ENCODE measurements at places on chromosomes 16 and 17. TPM values are rescaled to one million over a fixed set of nuclear protein-coding genes. Genes with fewer than 3 reads are reported as not detected.

DNA sequence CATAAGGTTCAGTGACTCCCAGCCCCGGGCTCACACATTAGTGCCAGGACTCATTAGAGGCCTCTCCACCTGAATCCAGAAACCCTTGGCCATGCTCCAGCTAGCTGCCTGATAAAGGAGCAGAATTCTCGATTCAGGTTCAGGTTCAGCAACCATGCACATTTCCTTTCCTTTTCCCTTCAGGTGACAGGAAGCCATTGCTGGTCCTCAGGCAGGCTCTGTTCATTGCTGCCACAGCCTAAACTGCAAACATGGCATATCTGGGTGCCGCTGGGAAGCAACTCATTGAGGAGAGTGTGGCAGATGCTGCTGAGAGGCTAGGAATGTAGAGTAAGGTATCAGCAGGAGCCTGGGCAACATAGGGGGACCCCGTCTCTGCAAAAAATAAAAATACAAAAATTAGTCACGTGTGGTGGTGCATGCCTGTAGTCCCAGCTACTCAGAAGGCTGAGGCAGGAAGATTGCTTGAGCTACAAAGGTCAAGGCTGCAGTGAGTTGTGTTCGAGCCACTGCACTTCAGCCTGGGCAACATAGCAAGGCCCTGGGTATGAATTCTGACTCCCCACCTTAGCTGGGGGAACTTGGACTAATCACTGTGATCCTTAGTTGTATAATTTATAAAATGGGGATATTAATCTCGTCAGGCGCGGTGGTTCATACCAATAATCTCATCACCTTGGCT lies 28.7 kb downstream of the ARL4D start:
- no peak for DNase-seq

- no peak for DNase-seq
Observed at GRCh38 chr16:89922477-89922883, 662 bp upstream of the TUBB3 start.

- DNase-seq = no peak
Observed at GRCh38 chr17:6639586-6640535, 650 bp downstream of the KIAA0753 start.

GRCh38 chr17:38685491-38685890 lies 10.7 kb upstream of the EPOP start:
- DNase-seq = no peak

GRCh38 chr17:82909322-82909904 lies 69.6 kb upstream of the ZNF750 start:
- no peak for DNase-seq

Gene STAC2
- 0.14 TPM for polyA plus RNA-seq

Gene PNMT
- 3.8 TPM for polyA plus RNA-seq

Gene PRR14
- 22.9 TPM for polyA plus RNA-seq

All from muscle of arm (tissue), 14 donors.